SJCRH30 (cell line): ENCODE measurements at places on chromosomes 7 and 10.

DNA sequence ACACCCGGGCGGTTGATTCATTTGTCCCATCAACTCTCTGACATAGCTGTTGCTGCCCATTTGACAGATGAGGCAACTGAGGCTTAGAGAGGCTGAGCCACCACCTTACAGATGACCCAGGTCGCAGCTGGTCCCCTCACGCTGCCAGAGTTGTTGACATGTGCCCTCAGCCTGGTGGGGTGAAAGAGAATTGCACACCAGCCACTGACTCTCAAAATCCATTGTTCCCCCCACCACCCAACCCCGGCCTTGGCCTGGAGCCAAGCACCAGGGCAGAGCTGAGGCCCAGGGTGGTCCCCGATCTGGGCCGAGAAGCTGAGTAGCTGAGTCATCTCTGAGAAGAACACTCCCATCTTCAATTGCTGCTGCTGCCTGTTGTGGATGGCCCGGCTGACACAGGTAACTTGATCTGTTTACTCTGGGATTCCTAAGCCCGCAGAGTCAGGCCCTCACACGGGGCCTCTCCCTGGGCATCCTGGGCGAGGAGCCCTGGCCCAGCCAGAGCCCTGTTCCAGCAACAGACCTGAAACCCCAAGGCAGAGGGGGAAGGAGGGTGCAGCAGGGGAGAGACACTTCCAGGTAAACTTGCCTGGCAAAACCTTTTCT lies 27.5 kb downstream of the PVRIG start:
- no peaks in the 10 kb centered on the region for H3K27me3 ChIP-seq
- no peaks in the 10 kb centered on the region for H3K36me3 ChIP-seq
- peaks cover 14% of the 10 kb centered on the region for H3K4me1 ChIP-seq
- H3K27ac ChIP-seq, result peak overlapping the region; percentile 5; the same call in 1 of the 2 replicates
- DNase-seq, result peak; percentile 97

GRCh38 chr7:137471128-137471527 lies 127.6 kb upstream of the PTN start:
- H3K27ac ChIP-seq, result no peak overlapping the region
- no peak for DNase-seq

DNA sequence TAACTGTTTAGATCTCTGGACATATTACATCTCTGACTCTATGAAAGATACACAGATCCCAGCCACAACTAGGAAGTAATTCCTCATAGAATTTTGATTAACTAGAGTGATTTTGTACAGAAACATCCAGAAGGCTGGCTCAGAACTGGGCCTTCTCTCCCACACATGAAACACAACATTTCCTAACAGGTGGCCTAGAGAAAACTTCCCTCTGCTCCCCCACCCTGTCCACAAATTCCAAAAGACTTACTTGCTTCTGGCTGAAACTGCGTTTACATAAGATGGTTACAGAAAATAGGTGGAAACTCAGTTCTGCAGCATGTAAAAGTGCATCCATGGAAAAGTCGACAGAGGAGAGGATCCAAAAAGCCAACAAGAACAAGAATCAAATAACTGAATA lies 132.9 kb downstream of the FZD1 start:
- no peaks in the 10 kb centered on the region for H3K27me3 ChIP-seq
- H3K4me1 ChIP-seq, result no peaks in the 10 kb centered on the region
- no peak overlapping the region for H3K27ac ChIP-seq
- DNase-seq, result no peak
- no peaks in the 10 kb centered on the region for H3K36me3 ChIP-seq
- no peak overlapping the region for H3K4me3 ChIP-seq

DNA sequence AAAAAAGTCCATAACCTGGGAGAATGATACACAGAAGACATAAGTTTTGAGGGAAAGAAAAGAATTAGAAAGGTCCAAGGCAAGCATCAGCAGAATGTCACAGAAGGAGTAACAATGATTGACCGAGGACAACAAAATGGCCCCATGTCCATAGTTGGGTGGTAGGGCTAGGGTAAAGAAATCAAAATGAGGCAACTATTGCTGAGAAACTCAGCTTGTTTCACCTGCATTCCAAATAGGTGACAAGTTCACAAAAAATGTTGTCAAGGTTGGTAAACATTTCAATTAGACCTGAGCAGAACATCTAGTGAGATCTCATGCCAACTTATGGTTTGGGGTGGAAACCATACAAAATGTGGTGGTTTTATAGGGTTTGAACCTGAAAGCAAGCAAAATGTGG lies 22.8 kb upstream of the DLX6 start:
- H3K27me3 ChIP-seq, result no peaks in the 10 kb centered on the region
- no peak overlapping the region for H3K4me3 ChIP-seq
- DNase-seq, result no peak

DNA sequence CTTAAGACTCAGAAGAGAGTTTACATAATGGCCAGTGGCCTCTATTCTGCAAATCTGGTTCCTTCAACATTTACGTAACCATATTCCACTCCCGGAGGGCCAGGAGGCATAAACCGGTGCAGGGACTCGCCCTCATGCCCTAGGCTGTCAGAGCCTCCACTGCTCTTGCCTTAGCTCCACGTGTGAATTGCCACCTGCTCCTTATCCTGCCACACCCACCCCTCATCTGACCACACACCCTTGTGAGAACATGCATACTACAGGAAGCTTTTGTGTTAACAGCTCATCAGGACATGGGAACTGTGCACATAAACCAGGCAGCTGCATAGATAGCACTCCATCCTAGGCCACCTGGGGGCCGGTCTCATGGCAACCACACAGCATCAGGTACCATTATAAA lies 146.7 kb upstream of the PFKP start:
- H3K4me3 ChIP-seq, result no peak overlapping the region
- H3K4me1 ChIP-seq, result no peaks in the 10 kb centered on the region

DNA sequence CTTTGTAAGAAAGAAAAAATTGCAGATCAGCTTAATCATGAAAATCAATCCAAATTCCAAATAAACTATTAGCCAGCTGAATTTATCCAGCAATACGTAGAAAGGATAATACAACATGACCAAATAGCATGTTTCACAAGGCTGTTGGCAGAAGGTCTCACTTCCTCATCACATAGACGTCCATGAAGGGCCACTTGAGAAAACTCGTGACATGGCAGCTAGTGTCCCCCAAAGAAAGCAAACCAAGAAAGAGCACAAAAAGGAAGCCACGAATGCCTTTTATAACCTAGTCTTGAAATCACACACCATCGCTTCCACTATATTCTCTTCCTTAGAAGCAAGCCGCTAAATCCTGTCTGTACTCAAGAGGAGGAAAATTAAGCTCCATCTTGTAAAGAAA lies 105.6 kb upstream of the NRBF2 start:
- H3K4me3 ChIP-seq, result no peak overlapping the region
- no peak overlapping the region for H3K27ac ChIP-seq
- no peak for DNase-seq
- H3K4me1 ChIP-seq, result no peaks in the 10 kb centered on the region
- no peaks in the 10 kb centered on the region for H3K36me3 ChIP-seq

DNA sequence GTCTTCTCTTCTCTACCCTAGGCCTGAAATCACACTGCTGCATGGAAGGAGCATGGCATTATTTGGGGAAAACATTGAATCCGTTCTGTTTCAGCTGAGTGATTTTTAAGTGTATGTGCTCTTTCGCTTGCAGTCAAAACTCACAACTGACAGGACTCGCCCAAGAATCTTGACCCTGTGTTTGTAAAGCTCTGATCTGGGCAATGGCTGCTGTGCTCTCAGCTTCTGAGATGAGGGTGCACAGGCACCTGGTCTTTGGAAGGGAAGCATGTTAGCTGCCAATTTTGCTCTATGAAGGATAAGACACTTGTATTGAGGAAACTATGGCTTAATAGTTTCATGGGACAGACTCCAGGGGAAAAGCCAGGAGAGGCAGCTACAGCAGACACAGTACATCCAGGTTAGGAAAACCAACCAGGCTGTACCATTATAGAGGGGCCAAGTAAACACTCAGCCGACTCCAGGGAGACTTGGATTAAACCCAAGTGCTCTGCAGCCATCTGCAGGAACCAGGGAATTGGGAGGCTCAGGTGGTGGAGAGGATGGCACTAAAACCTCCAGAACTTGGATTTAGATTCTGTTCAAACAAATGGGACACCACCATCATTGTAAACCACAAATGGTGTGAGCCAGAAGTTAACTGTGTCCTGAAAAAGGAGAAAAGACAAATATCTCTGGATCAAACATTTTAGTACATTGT lies 43.3 kb downstream of the LYZL1 start:
- H3K27me3 ChIP-seq, result no peaks in the 10 kb centered on the region
- no peak for DNase-seq
- no peak overlapping the region for H3K27ac ChIP-seq
- no peaks in the 10 kb centered on the region for H3K36me3 ChIP-seq
- H3K4me1 ChIP-seq, result no peaks in the 10 kb centered on the region

GRCh38 chr7:104793066-104793465 lies 220.9 kb upstream of the KMT2E start:
- H3K4me3 ChIP-seq, result no peak overlapping the region
- DNase-seq, result no peak
- H3K36me3 ChIP-seq, result no peaks in the 10 kb centered on the region
- H3K27me3 ChIP-seq, result no peaks in the 10 kb centered on the region; the same call in 1 of the 2 replicates
- H3K4me1 ChIP-seq, result no peaks in the 10 kb centered on the region

DNA sequence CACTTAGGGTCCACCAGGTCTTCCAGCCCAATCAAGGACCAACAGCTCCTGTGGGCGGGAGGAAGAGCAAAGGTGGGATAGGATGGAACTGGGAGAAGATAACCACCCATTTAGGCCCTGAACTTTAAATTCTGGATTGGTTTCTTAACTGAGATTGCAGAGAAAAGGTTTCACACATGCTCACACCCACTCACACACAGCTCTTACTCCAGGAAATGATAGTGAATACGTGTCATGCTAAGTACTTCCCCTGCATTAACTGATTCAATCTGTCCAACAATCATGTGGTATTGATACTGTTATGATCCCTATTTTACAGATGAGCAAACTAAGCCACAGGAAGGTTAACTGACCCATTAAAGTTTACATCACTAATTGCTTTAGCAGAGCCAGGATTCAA lies 4.6 kb upstream of the CYP3A4 start:
- no peak for DNase-seq
- H3K27ac ChIP-seq, result no peak overlapping the region
- H3K4me1 ChIP-seq, result no peaks in the 10 kb centered on the region
- 0 out of 2 replicates have a peak, but pooled peaks cover 8% of the 10 kb centered on the region for H3K27me3 ChIP-seq
